ENCODE measurements at places on chromosomes 2 and 18.

GRCh38 chr2:10016802-10017258 lies 26.5 kb upstream of the KLF11 start:
- DNase-seq, result no peak

DNA sequence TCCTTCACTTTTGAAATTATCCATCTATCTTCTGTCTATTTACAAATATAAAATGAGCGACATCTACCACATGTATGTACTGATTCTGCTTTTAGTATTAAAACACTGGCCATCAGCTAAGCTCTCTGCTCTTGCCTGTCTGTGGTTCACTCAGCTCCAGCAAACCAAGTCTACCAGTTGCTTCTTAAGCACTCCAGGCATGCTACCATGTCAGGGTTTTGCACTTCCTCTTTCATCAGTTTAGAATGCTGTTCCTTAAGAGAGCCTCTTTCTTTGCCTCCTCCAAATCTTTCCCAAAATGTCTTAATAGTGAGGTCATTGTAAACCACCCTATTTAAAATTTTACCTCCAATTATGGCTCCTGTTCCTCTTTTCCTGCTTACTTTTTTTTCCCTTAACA lies 59.5 kb downstream of the SCN3A start:
- no peak for DNase-seq

DNA sequence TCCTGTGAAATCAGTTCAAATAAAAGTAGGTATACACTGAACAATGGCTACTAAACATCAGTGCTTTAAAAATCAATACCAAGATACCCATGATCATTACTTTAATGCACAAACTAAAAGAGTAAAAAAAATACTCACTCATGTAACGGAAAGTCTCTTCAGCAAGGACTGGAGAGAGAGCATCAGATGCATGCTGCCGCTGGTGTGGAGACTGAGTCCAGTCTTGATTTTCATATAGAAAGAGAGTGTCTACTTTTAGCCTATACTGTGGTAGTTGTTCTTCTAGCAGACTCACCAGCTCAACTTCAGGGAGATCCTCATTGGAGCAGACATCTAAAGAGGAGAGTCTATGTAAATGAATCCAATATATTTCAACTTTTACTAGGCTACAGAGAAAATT lies 44.0 kb downstream of the TRAK2 start:
- no peak for DNase-seq

DNA sequence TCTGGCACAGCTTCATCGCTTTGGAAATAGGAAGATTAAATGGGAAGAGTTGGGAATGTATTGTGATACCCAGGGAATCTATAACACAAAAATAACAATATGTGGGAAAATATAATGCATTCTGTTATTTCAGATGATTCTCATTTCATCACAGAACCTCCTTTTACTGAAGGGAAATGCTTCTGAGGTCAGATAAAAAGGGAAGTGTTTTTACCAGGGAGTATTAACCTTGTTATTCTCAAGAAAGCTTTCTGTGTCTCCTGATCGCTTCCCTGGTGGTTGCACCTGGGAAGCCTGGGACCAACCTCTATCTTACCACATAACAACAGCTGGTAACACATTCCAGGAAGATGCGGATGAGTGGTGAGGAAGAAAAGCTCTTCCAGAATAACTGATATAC lies 47.2 kb downstream of the SCG2 start:
- no peak for DNase-seq

DNA sequence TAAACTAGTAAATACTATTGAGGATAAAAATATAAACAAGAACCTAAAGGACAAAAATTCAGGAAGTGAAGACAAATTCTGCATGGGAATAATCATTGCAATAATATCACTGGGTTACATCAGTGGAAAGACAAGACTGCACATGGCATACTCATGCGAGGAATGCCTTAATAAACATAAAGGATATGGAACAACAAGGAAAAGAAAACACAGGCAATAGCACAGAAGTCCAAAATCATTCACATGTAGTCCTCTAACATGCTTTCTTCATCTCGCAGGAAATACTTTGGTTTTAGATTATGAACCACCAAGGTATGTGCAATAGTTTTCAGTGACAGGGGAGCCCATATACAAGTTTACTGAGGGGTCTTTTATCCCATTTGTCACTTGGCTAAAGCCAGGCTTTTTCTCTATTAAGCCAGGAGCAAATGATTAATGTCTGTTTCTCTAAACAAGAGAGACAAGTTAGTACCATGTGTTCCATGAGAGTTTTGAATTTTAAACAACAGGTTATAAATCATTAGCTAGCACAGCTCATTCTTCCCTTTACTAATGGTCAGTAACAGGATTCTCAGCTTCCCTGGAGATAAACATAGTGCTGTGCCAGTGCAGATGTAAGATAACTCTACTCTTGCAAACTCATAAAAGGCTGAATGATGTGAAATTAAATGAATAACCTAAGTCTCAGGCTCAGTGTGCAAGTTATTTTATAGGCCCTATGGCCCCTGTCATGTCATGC lies 353.6 kb upstream of the FSIP2 start:
- no peak for DNase-seq

DNA sequence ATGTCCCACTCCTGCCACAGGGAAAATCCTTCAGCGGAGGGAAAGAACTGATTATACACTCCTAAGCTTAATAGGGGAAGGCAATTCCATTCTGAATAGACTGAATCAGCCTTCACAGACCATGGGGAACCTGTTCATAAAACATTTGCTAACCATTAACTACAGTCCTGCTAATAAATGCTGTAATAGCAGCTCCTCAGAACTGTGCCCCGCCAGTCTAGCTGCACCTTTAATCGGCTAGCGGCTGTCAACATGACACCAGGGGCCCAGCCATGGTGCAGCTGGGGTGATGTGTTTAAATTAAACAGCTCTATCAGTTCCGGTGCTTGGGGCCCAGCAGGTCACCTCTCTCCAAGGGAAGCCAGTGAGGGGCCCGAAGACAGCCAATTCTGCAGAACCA lies 77.8 kb downstream of the GALNT14 start:
- no peak for DNase-seq

DNA sequence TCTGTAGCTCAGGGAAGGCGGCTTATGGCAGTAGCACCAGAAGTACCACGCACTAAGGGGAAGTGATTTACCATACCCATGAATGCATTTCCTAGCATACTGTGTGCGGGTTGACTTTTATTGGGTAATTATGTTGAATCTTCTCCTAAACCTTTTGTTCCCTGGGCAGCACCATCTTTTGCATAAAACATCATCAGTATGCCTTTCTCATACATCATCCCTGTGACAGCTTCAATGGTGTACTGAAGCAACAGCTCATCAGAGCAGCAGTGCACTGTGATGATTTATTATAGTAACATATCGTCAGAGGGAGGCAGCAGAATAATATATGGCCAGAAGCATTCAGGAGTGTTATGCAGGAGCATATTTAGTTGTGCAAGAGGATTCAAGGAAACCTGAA lies 204.9 kb downstream of the CDH7 start:
- DNase-seq, result no peak

DNA sequence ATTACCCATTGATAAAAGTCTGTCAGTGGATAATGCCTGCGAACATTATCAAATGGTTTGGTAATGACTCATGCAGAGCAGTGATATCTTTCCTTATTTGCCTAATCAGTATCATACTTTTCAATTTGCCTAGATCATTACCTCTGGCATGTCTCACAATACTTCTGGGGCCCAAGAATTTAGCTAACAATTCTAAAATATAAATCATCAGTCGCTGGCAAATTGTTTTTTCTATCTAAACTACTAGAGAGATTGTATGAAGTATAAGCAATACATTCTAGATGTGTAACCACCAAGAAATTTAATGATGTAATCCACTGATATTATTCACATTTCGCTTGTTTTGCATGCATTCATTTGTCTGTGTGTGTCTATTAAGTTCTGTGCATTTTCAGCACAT lies 191.2 kb upstream of the CDH19 start:
- no peak for DNase-seq

GRCh38 chr18:66252703-66253102 lies 351.2 kb downstream of the CDH19 start:
- DNase-seq, result no peak

DNA sequence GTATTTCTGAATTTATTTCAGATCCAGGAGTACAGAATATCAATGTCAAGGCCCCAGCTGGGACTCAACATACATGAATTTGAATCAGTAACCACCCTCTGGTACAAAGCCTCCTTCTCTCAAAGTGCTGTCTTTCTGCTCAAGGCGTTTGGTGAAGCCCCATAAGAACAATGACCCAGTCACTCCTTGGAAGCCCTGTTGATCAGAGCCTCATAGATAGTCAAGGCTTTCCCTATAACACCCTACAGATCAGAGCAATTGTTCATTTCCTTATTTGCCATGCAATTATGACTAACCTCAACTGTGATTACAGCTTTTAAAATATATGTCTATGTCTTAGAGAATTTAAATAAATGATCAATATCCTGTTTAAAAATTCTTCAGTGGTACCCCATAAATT lies 159.1 kb upstream of the CREB1 start:
- no peak for DNase-seq

- DNase-seq, result no peak
Observed at GRCh38 chr2:110717734-110718133, 14.6 kb upstream of the ACOXL start.

All from HepG2 (cell line).